Globus pallidus (tissue), 1 donor: ENCODE measurements at places on chromosomes 1 and 21.

GRCh38 chr1:101344745-101345144, 107.9 kb downstream of the S1PR1 start:
- no peak for DNase-seq

DNA sequence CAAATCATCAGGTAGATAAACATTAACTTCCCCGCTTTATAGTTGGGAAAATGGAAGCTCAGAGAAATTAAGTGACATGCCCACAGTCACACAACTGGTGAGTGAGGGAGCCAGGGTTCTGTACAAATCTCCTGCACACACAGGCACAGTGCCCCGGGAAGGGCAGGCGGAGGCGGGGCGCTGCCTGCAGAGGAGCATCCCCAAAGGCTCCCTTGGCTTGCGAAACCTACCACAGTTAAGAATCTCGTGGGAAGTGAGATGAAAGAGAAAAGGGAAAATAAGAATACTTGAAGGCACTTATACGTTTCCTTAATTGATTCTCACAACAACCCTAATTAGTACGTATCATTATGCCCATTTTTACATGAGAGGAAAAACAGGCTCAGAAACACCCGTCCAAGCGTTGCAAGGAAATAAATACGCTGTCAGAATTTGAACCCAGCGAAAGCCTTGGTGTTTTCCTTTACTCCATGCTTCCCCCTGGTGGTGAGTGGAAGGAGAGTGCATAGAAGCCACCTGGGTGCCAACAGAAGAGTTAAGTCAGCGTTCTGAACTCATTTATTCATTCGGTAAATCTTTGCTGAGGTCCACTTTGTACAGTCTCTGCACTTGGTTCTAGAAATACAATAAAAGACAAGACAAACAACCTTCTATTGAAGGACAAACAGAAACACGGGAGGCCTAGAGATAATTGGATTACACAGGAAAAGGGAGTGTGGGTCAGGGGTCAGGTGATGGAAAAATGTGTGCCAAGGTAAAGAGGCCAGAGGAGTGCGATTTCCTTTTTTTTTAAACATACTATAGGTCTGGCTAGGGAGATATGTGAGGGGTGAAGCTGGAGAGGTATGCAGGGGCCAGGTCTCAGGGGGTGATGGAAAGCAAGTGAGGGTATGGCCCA, 28.4 kb downstream of the ACP6 start:
- DNase-seq: no peak

DNA sequence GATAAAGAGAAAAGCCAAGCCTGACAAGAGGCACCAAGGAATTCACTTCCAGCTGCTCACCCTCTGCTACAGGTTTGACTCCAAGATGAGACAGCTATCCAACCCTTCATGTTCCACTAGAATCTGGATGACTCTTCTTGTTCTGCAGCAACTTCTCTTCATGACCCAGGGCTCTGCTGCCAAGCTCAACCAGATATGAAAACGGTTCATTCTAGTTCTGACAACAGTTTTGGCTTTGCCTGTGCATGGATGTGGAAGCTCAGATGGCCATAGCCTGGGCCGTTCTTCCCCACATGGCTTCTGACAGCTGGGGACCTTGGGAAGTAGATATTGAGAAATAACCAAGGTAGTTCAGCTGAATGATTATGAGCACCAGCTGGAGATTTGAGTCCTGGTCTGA, 13.7 kb downstream of the PI4KB start:
- peak; percentile 60 for DNase-seq

GRCh38 chr21:44301961-44302406, 2.1 kb downstream of the PFKL start:
- no peak for DNase-seq
